ENCODE measurements at places on chromosomes 13 and 19.

DNA sequence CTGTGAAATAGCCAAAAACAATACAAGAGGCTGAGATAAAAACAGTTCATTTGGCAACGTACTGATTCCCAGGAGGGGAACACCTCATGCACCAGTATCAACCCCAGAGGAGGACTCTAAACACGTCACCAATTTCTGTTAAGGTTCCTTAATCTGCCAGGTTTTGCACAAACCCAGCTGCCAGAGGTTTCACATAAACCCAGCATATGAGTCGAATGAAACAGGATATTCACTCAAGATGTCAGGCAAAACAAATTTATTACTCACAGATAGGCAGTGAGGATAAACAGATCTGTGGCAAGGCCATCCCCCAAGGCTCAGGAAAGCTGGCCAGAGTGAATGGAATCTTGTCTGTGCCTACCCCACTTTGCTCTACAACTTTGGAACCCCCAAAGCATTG, 210.9 kb downstream of the GPC5 start:
- DNase-seq = no peak

GRCh38 chr13:83485101-83485500, 397.2 kb downstream of the SLITRK1 start:
- DNase-seq = no peak

DNA sequence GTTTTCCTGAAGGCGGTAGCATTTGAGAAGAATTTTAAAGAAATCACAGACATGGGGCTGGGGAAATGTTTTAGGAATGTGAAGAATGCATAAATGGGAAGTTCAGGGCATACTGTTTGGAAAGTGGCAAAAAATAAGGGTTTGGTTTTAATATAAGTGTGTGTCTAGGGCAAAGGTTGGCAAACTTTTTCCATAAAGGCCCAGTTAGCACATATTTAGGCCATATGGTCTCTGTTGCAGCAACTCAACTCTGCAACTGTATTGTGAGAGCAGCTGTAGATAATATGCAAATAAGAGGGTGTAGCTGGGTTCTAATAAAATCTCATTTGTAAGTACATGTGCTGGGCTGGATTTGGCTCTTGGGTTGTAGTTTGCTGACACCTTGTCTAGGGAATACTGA, 521.9 kb downstream of the DIAPH3 start:
- DNase-seq = no peak

- no peak for DNase-seq
Observed at GRCh38 chr13:91464336-91464735, 65.9 kb downstream of the GPC5 start.

- DNase-seq = peak; percentile 16
Observed at GRCh38 chr13:27379694-27380641, 44.5 kb upstream of the GTF3A start.

DNA sequence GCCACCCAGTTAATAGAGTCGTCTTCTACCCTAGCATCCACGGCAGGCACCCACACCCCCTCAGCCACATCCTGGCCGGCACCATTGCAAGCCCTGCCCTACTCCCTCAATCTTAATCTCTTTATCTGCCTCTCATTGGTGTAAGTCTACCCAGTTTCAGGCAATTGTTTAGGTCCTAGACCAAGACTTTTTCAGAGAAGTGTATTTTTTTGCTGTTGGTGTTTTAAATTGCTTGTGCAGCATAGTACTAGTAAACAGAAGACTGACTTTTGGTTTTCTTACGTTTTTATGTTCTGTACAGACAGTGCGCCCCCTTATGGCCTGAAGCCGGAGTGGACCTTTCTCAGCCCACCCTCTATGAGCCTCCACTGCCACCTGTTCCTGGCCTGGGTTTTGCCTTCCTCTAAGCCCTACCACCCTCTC, 2.3 kb upstream of the LCP1 start:
- DNase-seq = no peak

DNA sequence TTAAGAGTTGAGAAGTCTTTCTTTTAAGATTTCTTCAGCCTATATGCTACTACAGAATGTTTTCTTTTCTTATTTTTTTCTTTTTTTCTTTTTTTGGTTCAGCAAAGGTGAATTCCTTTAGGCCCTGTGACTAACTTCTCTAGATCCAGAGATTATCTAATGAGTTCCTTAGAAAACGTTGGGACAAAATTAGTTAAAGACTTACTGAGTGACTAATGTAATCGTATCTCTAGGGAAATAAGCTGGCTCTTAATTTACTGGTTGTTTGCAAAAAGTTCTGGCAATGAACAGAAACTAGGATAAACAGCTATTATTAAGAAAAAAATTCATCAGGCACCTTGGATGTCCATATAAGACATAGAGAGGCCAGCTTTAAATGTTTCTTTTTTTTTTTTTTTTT, 30.7 kb upstream of the CSNK1A1L start:
- DNase-seq = no peak

GRCh38 chr13:28031896-28032288, 43.4 kb upstream of the URAD start:
- DNase-seq = no peak

GRCh38 chr13:35714121-35714520, 237.6 kb upstream of the MAB21L1 start:
- DNase-seq = no peak

DNA sequence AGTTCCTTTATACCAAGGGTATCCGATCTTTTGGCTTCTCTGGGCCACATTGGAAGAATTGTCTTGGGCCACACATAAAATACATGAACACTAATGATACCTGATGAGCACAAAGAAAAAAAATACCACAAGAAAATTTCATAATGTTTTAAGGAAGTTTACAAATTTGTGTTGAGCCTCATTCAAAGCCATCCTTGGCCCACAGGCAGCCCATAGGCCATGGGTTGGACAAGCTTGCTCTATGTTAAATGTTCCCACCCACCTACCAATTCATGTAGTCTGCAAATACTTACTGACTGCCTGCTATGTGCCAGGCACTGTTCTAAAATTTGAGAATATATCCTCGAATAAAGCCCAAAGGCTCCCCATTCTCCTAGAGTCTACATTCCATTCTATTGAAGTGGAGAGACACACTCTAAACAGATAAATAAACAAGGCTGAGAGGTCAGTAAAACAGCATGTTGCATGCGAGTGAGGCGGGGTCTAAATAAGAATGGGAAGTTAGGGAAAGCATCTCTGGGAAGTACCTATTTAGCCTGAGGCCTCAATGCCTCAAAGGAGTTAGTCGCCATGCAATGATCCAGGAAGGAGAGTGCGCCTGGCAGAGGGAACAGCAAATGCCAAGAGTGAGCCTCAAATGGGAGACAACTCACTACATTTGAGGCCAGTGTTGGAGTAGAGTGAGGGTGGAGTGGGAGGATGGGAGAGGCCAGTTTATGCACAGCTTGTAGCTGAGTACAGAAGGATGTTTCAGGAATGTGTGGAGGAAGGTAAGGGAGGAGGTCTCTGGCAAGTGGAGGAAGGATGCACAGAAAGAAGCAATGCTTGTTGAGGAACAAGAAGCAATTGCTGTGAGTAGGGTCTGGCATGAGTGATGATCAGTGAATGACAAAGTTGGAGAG, 52.5 kb upstream of the CLDN10 start:
- DNase-seq = no peak

DNA sequence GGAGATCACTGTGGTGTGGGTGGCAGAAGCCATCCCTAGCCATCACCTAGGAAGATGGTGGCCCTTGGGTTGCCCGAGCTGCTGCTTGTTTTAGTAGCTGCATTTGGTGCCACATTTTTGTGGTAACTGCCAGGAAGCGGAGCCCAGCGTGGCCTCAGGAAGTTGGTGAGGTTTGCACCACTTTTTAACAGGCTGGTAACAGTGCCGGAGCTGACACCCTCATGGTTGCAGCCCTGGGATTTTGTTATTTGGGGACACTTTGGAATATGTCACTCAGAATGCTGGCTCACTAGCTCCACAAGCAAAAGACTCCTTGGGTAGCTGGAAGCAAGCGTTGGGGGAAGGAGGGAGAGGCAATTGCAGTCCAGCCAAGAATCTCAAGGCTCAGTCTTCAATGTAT, 22.1 kb downstream of the ACTN4 start:
- DNase-seq = no peak
